ENCODE measurements at places on chromosomes 2 and 18. TPM values are rescaled to one million over a fixed set of nuclear protein-coding genes. Genes with fewer than 3 reads are reported as not detected.

The GREB1L gene
- 0.52 TPM for polyA plus RNA-seq

The CYP27C1 gene
- 1.2 TPM for polyA plus RNA-seq

The TSPYL6 gene
- polyA plus RNA-seq: not detected

DNA sequence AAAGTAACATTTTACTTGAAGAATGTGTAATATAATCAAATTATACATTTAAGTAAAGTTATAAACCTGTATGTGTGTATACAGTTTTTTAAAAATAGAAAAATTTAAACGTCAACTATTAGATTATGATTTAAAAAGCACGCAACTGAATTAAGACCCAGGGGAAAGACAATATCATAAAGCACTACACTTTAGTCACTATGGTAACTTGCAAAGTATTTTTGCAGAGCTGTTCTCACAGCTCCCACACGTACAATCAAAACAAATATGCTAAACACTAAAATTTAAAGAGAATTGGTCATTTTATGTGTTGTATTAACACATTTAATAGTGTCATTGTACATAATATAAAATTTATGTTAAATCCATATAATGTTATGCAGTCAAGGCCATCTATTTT, 59.7 kb downstream of the FTCDNL1 start:
- H3K4me3 ChIP-seq: no peak overlapping the region
- H3K27me3 ChIP-seq: no peaks in the 10 kb centered on the region
- H3K27ac ChIP-seq: no peak overlapping the region

DNA sequence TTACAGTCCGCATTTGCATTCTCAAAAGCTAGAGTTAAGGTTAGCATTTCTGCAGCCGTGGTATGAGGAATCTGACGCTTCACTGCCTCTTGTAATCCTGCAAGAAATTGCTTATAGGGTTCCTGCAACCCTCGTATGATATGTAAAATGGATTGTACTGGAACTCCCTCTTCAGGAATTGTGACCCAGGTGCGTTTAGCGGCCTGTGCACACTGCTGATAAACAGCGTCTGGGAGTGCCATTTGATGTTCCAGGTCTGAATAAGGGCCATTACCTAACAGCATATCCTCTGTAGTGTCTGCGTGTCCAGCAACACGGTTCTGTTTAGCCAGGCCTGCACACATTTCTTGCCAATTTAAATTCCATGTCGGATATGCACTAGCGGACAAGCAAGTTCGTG, 42.5 kb downstream of the CXCR4 start:
- H3K27ac ChIP-seq: no peak overlapping the region
- DNase-seq: no peak
- H3K36me3 ChIP-seq: no peaks in the 10 kb centered on the region

- DNase-seq: peak; percentile 27
- H3K4me1 ChIP-seq: peaks cover 41% of the 10 kb centered on the region
- no peak overlapping the region for H3K27ac ChIP-seq
- no peaks in the 10 kb centered on the region for H3K36me3 ChIP-seq
- H3K4me3 ChIP-seq: no peak overlapping the region
- H3K27me3 ChIP-seq: no peaks in the 10 kb centered on the region
These were observed 76.7 kb downstream of the TCF7L1 start for GRCh38 chr2:85209887-85210286.

- H3K36me3 ChIP-seq: no peaks in the 10 kb centered on the region
- no peak overlapping the region for H3K27ac ChIP-seq
- no peak overlapping the region for H3K4me3 ChIP-seq
- H3K27me3 ChIP-seq: no peaks in the 10 kb centered on the region
- no peaks in the 10 kb centered on the region for H3K4me1 ChIP-seq
- DNase-seq: peak; percentile 58
These were observed 51.8 kb downstream of the WDR7 start for GRCh38 chr18:56702946-56703345.

DNA sequence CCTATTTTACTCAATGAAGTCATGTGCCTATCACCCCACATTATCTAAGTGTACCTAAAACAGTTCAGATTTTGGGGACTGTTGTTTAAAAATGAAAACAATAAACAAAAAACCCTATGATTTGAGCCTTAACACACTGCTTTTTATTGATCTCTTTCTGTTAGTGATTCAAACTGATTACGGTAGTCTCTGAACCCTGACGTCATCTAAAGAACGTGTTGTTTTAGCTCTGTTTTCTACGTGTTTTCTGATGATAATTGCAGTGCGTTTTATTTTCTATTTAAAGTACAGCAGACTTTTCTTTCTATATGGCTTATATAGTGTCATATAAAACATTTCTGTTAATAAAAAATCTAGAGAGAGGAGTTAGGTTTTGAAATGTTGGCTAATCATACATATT, 93.9 kb upstream of the FAM237A start:
- no peak for DNase-seq
- H3K27ac ChIP-seq: no peak overlapping the region
- no peaks in the 10 kb centered on the region for H3K27me3 ChIP-seq
- no peak overlapping the region for H3K4me3 ChIP-seq
- no peaks in the 10 kb centered on the region for H3K36me3 ChIP-seq

GRCh38 chr2:55598056-55598795, 19.2 kb downstream of the PPP4R3B start:
- no peak for DNase-seq
- H3K4me1 ChIP-seq: no peaks in the 10 kb centered on the region
- no peak overlapping the region for H3K4me3 ChIP-seq
- H3K36me3 ChIP-seq: peaks cover 4% of the 10 kb centered on the region
- H3K27me3 ChIP-seq: no peaks in the 10 kb centered on the region
- no peak overlapping the region for H3K27ac ChIP-seq
